Stimulated activated CD4-positive, alpha-beta T cell treated with anti-CD3 and anti-CD28 coated beads, Interleukin-1b, Interleukin-23, amount 100 ng/mL, for 1 hour (primary cell): ENCODE measurements at places on chromosomes 7 and 10.

DNA sequence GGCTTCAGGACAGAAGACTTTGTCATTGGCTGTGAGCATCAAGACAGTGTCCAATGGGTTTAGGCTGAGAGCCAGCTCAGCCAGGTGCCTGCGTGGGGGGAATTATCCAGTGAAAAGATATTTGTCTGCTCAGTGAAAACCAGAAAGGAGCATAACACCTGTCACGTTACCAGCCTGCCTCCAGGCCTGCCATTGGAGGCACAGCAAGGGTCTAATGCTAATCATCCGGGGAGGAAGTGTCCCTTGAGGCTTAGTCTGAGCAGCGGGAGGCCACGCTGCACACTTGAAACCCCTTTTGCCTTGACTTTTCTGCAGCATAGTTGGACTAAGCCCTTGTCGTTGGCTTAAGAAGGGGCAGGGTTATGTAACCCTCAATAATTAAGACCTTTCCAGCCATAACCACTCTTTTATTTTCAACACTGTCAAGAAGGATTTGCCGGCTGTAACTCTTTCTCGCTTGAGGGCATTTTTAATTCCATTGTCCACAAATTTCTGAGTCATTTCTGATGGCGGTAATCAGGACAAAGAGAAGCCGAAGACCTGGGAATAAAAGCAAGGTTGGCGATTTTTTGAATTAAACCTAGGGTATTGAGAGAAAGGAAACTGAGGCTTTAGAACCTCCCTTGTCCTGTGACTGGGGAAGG, 639.6 kb upstream of the FOXK1 start:
- no peak for DNase-seq

GRCh38 chr7:159056737-159057136, 87.9 kb downstream of the VIPR2 start:
- DNase-seq = no peak

GRCh38 chr10:119412244-119413092, 130.1 kb downstream of the RGS10 start:
- no peak for DNase-seq

GRCh38 chr10:51001587-51001986, 72.7 kb upstream of the PRKG1 start:
- DNase-seq = no peak

- DNase-seq = no peak
Observed at GRCh38 chr10:99524050-99524666, 8.6 kb upstream of the NKX2-3 start.

GRCh38 chr10:128642023-128642422, 515.8 kb upstream of the MKI67 start:
- no peak for DNase-seq

- DNase-seq = no peak
Observed at GRCh38 chr10:110978204-110978603, 58.8 kb downstream of the SHOC2 start.

DNA sequence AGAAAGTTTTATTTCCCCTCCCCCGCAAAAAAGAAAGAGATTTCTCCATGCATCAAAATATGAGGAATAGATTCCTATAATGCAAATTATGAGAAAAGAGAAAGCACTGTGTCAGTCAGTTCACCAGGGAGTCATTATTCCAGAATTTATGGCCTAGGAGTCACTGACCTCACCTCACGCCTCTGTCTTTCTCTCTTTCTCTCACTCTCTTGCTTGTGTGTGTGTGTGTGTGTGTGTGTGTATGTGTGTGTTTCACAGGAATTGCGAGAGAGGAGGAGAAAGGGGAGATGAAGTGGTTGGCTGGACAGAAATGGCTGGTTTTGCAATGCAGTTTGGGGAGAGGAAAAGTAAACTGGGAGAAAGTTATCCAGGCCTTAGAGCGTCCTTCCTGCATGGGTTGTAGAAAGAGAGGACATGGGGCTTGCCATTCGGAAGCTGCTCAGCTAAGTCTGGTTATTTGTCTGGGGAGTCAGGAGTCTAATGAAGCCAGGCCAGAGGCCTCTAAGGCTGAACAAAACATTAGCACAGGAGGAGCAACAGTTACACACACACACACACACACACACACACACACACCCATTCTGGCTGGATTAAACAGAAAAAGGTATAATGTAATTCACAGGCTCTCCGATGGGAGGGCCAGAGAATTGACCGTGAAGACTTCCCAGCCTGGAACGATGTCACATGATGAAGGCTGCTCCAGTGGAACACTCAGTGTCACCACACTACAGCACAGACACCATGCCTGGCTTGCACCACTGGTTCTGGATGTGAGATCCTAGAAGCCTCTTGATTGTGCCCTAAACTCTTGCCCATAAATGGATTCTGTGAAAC, 12.8 kb upstream of the FFAR4 start:
- no peak for DNase-seq

DNA sequence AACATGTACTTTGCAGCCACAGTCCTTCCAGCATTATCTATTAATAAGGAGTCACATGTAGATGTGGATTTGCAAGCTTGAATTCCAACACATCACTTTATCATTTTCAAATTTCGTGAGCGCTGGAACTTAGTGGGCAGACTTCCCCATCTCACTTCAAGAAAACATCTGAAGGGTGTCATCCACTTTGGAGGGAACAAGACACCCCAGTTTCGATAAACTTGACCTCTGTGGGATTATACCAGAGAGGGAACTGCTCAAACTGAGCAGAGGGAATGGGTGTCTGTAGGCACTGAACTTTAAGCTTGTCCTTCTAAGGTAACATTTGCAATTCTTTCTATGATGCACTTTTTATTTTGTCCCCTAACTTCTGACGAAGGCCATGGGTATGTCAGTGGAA, 27.5 kb downstream of the ADRB1 start:
- no peak for DNase-seq

DNA sequence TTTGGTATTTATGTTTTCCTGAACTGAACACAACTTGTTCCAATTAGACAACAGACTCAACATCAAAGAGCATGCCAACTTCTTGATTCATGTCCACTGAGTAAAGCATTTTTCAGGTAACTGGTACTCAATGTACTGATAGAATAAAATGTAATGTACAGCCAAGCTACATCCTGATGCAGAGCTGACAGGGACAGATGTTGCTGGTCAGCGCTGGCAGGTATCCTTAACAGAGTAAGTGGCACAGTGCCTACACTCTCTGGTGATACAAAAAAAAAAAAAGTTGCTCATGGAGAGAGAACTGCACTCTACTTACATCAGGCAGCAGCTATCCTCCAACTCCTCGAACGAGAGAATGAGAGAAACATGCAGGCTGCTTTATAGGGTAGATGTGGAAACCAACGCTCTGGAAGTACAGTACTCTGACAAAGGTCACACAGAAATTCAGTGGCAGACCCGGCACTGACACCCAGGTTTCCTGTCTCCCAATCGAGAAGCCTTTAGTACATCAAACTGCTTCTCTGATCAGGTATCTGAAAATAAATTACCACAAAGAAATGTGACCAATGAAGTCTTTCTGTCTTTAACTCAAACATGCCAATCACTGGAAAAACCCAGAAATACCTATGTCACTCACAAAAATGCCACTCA, 4.6 kb downstream of the ITGB1 start:
- no peak for DNase-seq
